ENCODE measurements at places on chromosomes 12 and 14.

DNA sequence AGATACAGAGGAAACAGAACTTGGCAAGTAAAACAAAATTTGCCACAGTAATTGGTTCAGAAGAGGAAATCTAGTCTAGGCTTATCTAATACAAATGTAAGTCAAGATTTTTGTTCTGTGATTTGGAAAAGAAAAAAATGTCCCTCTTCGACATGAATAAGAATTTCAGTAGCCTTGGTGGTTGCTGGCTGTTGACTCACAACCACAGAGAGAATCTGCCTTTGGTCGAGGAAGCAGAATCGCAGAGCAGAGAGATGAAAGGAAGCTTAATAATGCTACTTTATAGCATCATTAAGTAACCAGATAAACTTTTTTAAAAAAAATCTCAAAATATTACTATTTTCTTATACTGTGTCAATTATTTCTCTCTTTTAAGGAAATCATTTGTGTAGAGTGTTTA, 1096.6 kb downstream of the FLRT2 start:
- no peak for DNase-seq

DNA sequence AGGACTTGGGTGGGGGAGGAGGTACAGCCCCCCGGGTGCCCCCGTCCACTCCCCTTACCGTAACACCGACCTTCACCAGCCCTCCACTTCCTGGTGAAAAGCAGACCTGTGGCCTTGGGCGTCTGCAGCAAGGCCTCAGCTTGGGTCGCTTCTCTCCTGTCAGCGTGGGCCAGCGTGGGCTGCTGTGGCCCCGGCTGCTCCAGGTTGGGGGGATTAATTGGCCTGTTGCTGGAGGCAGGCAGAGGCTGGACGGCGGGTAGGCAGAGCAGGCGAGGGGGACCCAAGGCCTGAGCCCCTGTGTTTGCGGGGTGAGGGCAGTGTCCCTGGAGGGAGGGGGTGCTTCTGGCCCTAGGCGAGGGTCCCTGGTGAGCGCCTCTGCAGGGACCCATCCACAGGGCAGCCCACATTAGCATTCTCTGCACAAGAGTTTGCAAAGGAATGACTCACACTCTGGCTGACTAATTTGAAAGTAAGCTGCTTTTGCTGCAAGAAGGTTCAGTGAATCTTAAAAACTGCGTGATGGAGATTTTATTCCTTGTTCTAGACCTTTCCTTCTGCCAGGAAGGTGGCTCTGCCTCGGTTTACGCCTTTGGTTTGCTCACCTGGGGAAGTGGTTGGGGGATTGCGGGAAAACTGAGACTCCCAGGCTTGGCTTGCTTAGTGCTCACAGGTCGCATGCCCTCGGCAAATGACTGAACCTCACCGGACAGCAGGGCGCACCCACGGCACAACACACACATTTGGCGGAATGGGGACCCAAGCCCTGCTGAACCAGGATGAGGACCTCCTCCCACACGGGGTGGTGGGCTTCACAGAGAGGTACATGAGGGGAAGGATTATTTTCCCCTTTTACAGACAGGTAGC, 37.9 kb upstream of the DLK1 start:
- DNase-seq = no peak

DNA sequence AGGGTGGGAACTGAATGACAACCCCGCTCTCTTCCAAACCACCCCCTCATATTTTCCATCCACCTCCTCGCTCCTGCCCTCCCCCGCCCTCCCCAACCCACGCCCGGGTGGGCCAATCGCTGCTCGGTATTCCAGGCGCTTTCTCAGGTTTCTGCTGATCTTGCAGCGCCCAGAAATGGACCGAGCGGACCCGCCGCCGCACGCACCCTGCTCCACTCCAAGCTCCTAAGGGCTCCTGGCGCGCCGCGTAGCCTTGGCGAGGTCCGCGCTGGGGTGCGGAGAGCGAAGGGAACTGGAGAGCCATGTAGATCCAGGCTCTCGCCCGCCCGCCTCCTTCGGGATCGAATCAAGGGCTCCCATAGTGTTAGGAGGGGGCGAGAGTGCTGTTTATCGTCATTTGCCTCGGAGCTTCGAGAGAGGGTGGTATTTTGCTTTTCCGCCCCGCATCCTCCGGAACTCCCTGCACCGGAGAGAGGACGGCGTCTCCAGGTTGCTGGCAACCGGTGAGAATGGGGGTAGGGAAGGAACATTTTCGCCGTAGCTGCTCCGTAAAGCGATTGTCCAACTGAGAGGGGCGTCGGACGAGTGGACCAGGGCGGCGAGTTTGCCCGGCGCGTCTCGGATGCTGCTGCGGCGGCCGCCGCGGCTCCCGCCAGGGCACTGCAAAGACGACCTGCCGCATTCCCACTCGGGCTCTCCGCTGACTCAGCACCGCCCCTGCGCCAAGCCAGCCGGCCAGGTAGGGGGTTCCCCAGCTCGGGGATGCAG, at the start of gene KCNA1:
TSS of gene KCNA1 (plus strand) at position 172 of the 768 bp plus-strand sequence. CDS start 1,474 bp downstream, outside the sequence.
- DNase-seq = no peak

DNA sequence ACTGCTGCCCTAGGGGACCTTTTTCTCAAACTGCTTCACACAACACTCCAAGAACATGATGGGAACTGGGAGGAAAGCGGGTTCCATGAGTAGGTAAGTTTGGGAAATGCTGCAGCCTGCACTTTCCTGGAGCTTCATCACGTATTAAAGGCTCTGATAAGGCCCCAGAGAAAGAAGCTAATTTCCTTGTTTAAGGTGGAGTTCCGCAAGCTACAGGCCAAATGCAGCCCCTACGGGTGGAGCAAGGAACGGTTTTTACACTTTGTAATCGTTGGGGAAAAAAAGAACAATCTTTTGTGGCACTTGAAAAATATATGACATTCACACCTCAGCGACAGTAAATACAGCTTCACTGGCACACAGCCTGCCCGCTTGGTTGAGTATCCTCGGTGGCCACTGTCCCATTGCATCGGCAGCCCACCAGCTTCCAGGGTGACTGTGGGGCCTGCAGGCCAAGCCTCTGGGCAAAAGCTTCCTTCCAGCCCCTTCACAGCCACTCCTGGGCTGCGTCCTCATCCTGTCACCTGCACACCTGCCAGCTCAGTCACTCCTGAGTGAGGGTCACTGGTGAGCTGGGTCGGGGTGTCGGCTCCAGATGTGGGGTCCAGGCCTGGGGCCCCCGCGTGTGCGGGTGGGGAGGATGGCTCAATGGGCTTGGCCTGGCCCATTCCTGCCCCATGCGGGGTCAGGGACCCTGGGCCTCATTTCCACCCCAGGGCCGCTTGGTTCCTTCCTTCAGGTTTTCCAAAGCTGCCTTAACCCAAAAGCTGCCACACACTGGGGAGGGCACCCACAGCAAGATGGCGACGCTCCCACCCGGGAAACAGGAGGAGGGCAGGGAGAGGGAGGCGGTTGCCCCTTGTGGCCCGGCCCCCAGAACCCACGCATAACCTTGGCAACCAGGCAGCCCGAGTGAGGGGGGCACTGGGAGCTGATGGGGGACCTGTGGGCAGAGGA, 2.4 kb downstream of the AMN start:
- no peak for DNase-seq

GRCh38 chr14:49692193-49692757, 645 bp upstream of the KLHDC1 start:
- DNase-seq = no peak

DNA sequence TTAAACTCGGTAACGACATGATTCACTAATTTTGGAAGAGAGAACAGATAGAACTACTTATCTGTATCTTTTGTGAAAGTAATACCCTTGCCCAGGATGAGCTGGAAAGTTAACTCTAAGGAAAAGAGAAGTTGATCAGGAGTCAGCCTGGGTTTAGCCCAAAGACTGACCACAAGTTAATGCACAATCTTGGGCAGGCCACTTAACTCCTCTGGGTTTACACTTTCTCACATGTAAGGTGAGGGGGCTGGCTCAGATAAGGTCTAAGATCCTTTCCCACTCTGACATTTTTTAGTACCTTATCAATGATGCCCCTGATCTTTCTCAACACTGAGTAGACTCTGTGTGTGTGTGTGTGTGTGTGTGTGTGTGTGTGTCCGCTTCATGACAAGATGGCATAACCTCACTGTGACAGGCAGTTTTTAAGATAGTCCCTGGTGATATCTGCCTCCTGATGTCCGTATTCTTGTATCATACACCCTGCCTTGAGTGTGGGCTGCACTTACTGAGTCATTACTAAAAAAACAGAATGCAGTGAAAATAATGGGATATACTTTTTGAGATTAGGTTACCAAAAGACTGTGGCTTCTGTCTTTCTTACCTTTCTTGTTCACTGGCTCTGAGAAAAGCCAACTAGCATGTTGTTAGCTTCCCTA, 56.2 kb upstream of the CCDC198 start:
- no peak for DNase-seq

DNA sequence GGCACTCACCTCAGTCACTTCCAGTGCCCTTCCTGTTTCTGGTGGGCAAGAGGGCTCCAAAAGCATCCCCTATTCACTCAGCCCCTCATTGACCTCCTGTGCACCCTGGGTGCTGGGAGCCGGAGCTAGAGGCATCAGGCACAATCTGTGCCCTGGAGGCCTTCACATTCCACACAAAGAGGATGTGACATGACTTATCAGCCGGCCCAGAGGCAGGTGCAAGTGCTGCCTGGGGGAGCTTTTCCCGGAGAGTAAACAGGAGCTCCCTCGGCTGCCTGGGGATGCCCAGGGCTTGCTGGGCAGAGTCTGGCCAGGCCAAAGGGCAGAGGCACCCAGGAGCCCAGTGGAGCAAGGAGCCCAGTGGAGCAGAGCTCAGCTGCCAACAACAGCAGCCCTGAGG, 64.5 kb downstream of the BCL11B start:
- no peak for DNase-seq

GRCh38 chr14:105430565-105430964, 10.9 kb downstream of the MTA1 start:
- DNase-seq = no peak

DNA sequence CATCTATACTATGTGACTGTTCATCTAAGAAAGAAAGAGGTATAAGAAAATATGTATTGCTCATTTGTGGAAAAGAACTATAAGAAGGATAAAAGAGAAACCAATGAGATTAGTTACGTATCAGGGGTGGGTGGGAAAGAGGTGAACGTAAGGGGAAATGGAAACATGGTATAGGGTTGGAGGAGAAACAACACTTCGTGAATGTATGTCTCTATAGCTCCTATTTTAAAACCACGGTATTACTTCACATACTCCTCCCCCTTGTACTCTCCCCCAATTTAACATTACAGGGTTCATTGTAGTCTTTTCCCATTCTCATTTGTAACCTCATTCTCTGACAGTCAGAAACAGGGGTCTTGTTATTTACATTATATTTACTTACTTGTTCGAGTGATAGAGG, 120.4 kb downstream of the FOXG1 start:
- DNase-seq = no peak

DNA sequence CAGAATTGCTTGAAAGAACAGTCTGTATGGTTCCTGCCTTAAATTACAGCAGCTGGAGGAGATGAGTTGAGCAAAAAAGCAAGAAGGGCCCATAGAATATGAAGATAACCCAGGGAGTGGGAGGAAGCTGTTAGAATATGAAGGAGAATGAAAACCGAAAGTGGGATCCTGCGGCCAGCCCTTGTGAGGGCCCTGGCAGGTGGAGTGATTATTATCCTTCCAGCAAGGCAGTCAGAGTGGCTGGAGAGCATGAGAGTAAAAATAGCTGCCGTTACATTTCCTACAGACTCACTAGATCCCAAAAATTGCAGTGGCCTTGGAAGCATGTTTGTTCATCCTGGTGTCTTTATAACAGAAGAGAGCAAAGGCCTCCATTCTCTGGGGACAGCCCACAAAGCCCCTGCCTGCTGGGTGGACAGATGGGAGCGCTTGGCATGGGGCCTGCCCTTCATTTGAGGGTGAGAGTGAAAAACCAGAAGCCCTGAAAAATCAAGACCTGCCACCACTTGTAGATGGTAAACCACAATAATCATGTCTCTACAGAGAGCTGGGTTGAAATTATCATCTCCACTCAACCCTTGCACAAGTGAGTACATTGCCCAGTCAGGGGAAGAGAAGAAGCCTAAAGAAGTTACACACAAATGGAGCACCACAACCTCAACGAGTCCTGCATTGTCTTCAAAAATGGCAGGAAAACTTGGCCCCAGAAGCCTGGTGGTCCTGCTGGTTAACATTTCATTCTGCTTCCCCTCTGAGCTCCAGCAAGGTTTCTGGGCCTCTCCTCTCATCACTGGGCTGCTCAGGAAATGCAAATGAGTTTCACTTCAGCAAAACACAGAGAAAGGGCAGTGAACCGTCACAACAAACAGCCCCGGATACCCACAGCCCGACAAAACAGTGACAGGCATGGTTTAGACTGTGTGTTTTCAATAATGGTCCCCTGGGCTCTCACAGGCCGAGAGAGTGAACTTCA, 20.5 kb downstream of the ZDHHC22 start:
- DNase-seq = no peak

- no peak for DNase-seq
Measured at GRCh38 chr12:28253161-28253641, 62.9 kb downstream of the CCDC91 start.

GRCh38 chr12:112939761-112940381, 1.6 kb downstream of the OAS3 start:
- no peak for DNase-seq

DNA sequence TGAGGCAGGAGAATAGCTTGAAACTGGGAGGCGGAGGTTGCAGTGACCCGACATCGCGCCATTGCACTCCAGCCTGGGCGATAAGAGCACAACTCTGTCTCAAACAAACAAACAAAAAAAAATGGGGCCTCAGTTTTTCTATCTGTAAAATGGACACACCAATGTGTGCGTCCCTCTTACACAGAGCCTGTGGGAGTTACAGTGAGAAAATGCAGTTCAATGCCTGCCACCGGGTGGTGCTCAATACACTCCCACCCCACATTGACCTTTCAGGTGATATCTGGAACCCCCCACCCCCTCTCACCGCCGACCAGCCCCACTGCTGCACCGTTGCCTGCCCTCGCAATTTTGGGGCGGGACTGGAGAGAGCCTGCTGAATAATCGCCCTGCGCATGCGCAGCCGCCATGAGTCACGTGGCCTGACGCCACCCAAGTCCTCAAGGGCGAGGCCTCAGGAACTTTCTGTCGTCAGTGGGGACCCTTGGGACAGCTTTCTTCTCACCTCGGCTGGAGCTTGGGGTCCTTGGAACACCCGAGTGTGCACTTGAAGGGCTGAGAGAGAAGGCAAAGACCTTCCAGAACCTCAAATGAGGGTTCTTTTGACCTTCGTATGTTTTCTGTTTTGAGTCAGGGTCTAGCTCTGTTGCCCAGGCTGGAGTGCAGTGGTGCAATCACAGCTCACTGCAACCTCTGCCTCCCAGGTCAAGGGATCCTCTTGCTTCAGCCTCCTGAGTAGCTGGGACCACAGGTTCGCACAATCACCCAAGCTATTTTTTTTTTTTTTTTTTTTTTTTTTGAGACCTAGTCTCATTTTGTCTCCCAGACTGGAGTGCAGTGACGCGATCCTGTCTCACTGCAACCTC, 14.6 kb upstream of the CABP1 start:
- no peak for DNase-seq

DNA sequence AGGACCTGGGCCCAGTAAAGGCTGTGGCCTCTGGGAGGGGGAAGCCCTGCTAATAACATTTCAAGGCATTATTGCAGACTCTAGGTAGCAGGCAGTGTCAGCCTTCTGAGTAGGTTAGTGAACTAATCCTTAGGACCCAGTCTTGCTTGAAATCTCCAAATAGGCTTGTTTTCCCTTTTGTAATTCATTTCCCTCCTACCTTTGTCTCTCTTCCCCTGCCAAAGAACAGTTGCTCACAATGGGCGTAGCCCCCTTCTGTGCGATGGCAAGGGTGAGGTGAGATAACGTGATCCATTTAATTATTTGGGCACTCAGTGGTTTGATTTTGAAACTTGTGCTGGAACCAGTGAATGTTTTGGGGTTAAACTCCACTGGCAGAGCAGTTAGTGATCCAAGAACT, 10.9 kb downstream of the PELI2 start:
- DNase-seq = no peak
